ENCODE measurements at places on chromosomes 13 and 19. TPM values are rescaled to one million over a fixed set of nuclear protein-coding genes. Genes with fewer than 3 reads are reported as not detected.

The TMEM38A gene
- total RNA-seq = 9.9 TPM

- DNase-seq = peak; percentile 64
Observed at GRCh38 chr19:2166741-2167738, 3.3 kb downstream of the DOT1L start.

GRCh38 chr13:100808330-100809128 lies 133.9 kb upstream of the TMTC4 start:
- no peak for DNase-seq

DNA sequence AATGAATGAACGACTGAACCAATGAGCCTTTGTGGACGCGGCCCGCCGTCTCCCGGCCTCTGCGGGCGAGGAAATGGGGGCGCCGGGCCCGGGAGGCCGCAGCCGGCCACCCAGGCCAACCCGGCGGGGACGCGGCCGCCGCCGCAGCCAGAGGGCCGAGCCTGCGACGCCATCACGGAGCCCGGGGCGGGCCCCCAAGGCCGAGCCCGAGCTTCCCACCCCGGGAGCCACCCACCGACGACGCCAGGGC lies 216 bp downstream of the SUGP2 start:
- DNase-seq = no peak

The DLL3 gene
- 11.8 TPM for total RNA-seq
